Fibroblast of mammary gland (primary cell): ENCODE measurements at places on chromosomes 5 and 9.

DNA sequence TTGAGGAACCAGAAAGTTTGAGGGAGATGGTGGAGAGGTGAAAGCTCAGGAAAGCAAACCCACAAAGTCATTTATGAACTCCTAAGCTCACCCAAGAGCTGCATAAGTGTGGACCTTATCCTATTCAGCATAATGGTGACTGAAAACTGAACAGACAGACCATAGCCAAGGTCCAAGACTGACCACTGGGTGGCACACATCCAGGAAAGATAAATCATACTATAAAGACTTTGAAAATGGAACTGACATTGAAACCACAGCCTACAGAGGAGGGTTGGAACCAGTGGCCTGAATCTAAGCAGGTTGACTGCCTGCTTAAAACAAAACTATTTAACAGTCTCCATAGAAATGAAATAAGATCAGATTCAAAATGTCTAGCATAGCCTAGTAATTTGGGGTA lies 121.0 kb upstream of the RGS7BP start:
- peak; percentile 3 for DNase-seq

- no peak for DNase-seq
Measured at GRCh38 chr5:149953436-149954121, 7.0 kb upstream of the SLC26A2 start.

GRCh38 chr9:89993678-89994630 lies 389.1 kb downstream of the GADD45G start:
- no peak for DNase-seq

GRCh38 chr5:138876811-138877210 lies 1.7 kb upstream of the LRRTM2 start:
- DNase-seq: no peak

DNA sequence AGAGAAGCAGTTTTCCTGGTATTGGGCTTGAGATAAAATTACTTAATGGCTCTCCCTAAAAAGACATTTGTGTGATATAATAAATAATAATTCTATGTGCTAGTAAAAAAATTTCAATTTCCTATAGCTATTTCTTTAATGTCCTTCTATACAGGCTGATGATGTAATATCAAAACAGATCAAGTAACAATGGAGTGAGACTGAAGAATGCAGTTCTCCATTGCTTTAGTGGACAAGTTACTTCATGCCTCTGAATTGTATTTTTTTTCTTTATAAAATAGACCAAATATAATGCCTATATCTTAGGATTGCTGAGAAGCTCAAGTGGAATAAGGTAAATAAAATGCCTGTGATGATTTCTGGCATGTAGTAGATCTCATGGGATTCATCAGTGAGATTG lies 35.6 kb upstream of the NEURL1B start:
- DNase-seq: no peak

GRCh38 chr5:88398316-88398715 lies 129.7 kb upstream of the TMEM161B start:
- DNase-seq: no peak

- no peak for DNase-seq
Measured at GRCh38 chr5:6615034-6615815, 17.6 kb downstream of the NSUN2 start.

- peak; percentile 47 for DNase-seq
Measured at GRCh38 chr5:59660737-59661136, 232.8 kb downstream of the PDE4D start.

DNA sequence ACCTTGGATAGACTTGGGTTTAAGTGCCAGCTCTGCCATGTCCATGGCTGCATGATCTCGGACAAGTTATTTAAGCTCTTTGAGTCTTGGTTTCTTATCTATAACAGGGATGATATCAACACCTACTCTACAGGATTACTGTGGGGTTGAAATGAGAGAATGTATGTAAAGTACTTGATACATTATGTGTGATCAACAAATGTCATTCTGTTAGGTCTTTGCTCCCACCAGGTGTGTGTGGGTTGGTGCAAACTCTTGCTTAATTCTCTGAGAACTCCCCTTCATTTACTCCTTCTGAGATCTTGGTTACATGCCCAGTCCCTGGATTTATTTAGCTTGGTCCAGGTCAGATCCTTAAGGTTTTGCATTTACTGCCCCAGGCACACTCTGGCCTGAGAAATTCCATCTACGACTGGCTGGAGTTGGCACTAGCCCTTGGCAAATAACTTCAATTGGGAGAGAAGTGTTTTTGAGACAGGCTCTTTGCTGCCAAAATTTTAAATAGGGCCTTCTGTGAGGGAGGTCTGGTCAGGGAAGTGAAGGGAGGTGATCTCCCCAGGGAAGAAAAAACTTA lies 63.5 kb upstream of the KLF9 start:
- DNase-seq: no peak

DNA sequence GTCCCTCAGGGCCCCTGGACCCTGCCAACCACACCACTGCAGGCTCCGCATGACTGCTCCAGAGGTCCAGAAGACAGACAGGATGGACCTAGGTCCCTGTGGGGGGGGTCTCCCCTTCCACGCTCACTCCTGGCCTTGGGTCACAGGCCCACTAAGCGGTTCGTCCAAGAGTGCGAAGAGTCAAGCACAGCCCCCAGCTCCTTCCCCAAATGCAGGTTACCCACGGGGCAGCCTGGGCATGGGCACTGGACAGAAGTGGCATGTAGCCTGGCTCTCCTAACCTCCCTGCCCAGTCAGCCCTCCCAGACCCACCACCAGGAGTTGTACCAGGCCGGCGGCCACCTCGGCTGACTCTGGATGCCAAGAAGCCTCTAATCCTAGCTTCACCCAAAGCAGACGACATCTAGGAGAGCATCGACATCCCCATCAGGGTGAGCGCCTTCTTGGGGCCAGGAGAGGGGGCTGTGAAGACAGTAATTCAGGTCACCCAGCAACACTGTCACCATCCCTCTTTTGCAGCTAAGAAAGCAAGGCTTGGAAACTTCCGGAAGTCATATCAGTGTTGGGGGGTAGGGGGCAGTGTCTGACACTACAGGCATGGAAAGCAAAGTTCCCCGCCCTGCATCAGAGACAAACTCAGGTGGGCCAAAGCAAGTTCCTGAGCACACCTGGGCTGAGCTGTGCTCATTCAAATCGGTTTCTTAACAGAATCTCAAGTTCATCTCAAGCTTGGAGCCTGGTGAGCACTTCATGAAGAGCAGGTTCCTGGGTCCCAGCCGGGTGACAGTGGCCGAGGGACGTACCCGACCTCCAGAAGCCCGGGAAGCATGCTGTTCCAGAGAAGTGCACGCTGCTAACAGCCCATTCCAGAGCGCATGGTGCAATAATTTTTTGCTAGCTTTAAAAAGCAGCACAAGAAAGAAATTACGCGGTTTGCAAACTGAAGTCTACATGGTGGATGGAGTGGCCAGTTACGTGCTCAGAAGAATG lies 68.7 kb downstream of the SEMA4D start:
- no peak for DNase-seq

GRCh38 chr5:62287237-62287636 lies 18.8 kb upstream of the KIF2A start:
- no peak for DNase-seq

- DNase-seq: peak; percentile 76
Measured at GRCh38 chr5:66595756-66596635, at the start of gene MAST4. Gene MAST4, plus strand, starts transcription at chr5:66596393. Its CDS starts 263 bp downstream, at chr5:66596656.

GRCh38 chr5:160449458-160449857 lies 27.8 kb downstream of the PTTG1 start:
- DNase-seq: no peak

DNA sequence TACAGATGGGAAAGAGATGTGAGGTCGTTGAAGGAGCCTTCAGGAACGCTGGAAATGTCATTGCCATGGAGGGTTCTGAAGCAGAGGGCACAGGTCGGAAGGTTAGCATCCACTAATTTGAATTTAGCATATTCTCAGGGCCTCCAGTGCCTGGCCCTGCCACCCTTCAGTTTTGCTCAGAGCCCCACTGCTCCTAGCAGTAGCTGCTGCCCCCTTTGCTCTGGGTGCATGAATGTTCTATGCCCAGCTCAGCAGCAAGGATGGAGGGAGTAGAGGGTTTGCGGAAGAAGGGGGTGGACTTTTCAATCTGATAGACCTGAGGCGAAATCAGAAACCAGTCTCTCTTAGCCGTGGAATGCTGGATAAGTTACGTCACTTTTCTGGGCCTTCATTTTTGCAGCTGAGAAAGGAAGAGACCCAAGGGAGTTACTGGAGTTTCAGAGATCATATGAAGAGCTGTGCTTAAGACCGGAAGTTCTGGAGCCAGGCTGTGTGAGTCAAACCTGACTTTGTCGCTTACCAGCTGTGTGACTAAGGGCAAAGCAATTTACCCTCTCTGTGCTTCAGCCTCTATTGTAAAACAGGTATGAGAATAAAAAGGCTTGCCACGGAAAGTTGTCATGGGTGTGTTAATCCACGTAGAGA lies 133.2 kb upstream of the PANK3 start:
- peak; percentile 96 for DNase-seq

GRCh38 chr5:143134269-143134668 lies 269.2 kb downstream of the NR3C1 start:
- DNase-seq: peak; percentile 30

- DNase-seq: no peak
Measured at GRCh38 chr9:80127920-80128319, 556.2 kb downstream of the TLE4 start.

DNA sequence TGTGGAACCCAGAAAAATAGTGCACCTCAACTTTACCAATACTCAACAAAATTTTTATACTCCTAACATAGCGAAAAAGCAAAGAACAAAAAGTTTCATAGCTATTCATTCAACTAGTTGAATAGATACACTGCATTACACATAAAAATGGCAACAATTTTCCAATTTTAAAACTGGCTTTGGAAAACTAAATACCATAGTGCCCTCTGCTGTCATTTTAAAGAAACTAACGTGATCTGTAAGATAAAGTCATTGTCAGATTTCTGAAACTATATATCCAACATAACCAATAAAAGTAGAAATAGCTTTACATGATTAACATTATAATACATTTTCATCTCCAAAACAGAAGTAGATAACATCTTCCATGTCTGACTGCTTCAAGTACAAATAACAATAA lies 31.6 kb downstream of the DTWD2 start:
- DNase-seq: peak; percentile 32

- no peak for DNase-seq
Measured at GRCh38 chr9:138069731-138070456, 192.3 kb downstream of the CACNA1B start.

- DNase-seq: no peak
Measured at GRCh38 chr9:98794802-98795201, 1.6 kb downstream of the ANKS6 start.

- DNase-seq: peak; percentile 91
Measured at GRCh38 chr9:21831841-21832509, 29.5 kb downstream of the MTAP start.

- DNase-seq: no peak
Measured at GRCh38 chr5:10339058-10339811, 14.3 kb upstream of the MARCHF6 start.

DNA sequence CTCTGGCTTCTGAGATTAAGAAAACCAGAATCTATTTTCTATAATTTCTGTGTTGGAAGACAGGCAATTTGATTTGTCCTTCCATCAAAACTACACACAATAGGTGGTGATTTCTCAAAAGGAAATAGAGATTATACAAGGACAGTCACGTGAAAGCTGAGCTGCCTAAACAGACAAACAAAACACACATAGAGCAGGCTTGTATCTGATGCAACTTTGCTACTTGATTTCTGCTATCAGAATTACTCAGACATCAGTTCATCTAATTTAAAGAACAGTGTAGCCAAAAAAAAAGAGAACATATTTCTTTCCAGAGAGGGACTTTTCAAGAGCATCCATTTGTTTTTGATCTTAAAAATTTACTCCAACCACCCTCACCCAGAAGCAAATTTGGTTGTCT lies 2128.3 kb upstream of the C9orf72 start:
- peak; percentile 3 for DNase-seq
